ENCODE measurements at places on chromosomes 16 and 17. TPM values are rescaled to one million over a fixed set of nuclear protein-coding genes. Genes with fewer than 3 reads are reported as not detected.

- H3K4me3 ChIP-seq: no peak overlapping the region
- no peak overlapping the region for H3K27ac ChIP-seq
- H3K27me3 ChIP-seq: peaks cover 11% of the 10 kb centered on the region
Observed at GRCh38 chr17:33871720-33872540, 383.2 kb upstream of the CCL2 start.

DNA sequence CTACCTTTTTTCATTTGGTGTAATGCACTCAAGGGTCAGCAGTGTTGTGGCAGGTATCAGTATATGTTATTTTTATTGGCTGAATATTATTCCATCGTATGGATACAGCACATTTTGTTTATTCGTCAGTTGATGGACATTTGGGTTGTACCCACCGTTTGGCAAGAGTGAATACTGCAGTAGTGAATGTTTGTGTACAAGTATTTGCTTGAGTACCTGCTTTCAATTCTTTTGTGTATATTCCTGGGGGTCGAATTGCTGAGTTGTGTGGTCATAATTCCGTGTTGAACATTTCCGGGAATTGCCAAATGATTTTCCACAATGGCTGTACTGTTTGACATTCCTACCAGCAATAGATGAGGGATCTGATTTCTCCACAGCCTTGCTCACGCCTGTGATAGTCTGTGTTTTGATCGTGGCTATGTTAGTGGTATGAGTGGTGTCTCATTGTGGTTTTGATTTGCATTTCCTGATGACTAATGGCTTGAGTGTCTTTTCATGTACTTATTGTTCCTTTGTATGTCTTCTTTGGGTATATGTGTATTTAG lies 108.4 kb downstream of the OR1D5 start:
- no peak overlapping the region for H3K4me3 ChIP-seq
- no peak overlapping the region for H3K27ac ChIP-seq
- DNase-seq: no peak
- H3K36me3 ChIP-seq: no peaks in the 10 kb centered on the region

- H3K27me3 ChIP-seq: peaks cover 16% of the 10 kb centered on the region
- H3K36me3 ChIP-seq: no peaks in the 10 kb centered on the region
- H3K4me3 ChIP-seq: no peak overlapping the region
- H3K27ac ChIP-seq: no peak overlapping the region
Observed at GRCh38 chr17:83075270-83075880, 4.0 kb upstream of the METRNL start.

UNC13D gene
- 19.8 TPM for total RNA-seq

Measured in transverse colon (tissue), 4 donors.